ENCODE measurements at places on chromosomes 16 and 17.

GRCh38 chr17:82400830-82401229, 17.3 kb upstream of the HEXD start:
- peak; percentile 84 for DNase-seq

- peak; percentile 84 for DNase-seq
Observed at GRCh38 chr16:80527297-80527696, 13.5 kb upstream of the DYNLRB2 start.

GRCh38 chr16:29756654-29757053, 10.9 kb upstream of the C16orf54 start:
- no peak for DNase-seq

DNA sequence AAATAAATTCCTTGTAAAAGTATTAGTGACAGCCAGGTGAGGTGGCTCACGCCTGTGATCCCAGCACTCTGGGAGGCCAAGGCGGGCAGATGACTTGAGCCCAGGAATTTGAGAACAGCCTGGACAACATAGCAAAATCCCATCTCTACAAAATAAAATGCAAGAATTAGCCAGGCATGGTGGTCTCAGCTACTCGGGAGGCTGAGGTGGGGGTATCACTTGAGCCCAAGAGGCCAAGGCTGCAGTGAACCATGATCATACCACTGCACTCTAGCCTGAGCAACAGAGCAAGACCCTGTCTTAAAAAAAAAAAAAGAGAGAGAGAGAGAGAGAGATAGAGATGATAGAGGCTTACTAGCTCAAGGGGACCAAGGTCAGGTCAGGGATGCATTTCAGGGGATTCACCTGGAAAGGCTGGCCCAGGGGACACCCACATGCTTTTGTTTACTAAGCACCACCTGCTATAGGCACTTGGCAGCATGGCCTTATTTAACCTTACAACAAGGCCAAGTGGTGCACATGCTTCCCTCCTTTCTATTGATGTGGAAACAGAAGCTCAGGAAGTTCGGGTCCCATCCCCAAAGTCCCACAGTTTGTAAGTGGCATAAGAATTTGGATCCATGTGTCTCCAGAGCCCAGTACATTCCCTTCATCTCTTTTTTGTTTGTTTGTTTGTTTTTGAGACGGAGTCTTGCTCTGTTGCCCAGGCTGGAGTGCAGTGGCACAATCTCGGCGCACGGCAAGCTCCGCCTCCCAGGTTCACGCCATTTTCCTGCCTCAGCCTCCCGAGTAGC, 12.4 kb upstream of the SRCIN1 start:
- no peak for DNase-seq

DNA sequence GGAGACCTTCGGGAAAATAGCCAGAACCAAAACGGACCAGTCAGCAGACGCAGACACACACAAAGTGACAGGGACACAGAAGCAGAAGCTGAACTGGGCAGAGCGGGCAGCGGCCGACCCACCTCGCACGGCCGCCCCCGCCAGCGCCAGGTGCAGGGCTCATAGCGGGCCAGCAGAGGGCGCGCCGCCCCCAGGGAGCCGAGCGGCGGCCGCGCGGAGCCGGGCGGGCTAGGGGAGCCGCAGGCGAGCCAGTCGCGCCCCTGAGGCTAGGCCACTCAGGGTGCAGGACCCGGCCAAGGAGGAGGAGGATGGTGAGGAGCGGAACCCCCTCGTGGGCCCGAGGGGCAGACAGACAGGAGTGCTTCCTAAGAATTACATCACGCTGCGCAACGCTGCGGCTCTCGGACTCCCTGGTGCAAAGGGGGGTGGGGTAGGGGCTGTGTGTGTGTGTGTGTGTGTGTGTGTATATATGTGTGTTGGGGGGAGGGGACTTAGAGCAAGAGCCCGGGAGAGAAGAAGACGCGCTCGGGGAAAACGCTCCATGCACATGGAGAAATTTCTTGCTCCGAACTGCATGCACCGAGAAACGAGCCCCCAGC, 913 bp upstream of the NOG start:
- peak; percentile 59 for DNase-seq

- no peak for DNase-seq
Observed at GRCh38 chr16:28917095-28917494, 7.9 kb downstream of the RABEP2 start.

- DNase-seq: peak; percentile 66
Observed at GRCh38 chr17:57995076-57995956, 7.3 kb upstream of the VEZF1 start.

DNA sequence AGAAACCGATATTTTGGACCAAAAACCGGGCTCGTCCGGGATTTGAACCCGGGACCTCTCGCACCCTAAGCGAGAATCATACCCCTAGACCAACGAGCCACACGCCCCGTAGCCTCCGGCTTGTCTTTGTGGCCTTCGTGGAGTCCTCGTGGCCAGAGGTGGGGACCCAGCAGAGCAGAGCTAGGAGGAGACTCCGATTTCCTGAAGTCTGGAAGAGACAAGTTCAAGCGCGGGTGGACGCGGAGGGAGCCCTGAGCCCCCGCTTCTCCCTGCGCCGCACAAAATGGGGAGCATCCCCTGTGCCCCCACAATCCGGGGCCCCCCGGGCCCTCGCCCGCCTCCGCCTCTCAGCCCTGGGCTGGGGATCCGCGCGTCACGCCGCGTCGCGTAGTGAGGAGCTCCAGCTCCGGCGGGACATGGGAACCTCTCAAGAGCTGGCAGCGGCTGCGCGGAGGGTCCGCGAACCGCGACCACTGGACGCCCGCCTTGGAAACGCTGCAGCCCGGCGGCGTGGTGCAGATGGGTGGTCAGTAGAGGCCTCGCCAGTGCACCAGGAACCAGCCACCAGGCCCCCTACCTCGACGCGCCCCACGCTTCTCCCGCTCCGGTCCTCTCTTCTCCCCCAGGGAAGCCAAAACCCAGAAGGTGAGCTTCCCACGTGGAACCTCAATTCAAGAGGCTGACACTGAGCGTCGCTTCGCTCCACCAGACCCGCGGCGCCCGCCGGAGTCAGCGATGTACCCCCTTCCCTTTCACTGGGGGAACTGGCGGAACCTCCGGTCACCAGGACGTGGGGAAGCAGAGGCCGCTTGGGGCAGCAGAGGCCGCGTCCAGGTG, 5.2 kb upstream of the OR1F1 start:
- DNase-seq: peak; percentile 68

DNA sequence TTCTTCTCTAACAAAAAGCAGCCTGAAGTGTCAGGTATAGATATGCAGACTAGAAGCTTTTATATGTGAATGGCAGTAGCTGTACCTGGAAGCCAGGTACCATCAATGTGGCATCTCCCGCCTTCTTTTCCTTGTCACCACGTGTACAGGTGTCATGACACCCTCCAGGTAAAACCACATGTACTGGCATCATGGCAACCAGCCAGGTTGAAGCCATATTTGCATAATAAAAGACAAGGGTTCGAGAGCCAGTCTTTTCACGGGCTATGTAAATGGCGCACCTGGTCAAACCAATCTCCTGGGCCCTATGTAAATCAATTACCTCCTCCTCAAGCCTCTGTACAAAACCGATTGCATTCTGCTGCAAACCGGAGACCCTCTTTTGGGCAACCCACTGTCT, 541.3 kb downstream of the CDH11 start:
- no peak for DNase-seq

DNA sequence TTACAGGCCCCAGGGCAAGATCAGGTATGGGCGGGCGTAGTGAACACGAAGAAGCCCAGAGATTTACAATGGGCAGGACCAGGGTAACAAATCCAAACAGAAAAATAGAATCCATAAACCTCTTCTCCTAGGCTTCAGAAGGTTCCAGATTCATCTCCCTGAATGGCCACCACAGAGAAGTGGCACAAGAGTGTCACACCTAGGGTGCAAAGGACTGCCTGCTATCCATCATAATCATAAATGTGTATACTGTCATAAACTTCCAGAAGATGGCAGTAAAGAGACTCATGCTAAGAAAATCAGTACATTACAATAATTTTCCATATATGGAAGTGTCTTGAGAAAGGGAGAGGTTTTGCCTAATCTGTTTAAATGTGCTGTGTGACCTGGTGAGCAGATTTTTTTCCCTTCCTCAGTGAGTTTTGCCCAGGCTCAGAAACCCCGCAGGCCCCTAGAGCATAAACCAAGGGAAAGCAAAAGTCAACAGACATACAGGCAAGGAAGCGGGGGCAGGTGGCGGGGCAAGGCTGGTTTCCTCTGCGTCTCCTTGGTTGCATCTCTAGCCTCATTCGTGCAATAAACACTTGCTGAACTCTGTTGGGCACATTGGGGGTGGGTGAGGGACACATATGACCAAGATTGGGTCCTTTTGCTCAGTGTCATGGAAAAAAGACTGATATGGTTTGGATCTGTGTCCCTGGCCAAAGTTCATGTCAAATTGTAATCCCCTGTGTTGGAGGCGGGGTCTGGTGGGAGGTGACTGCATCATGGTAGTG, 92.0 kb upstream of the CDH5 start:
- DNase-seq: peak; percentile 33

GRCh38 chr16:21284414-21284813, 6.3 kb upstream of the CRYM start:
- DNase-seq: no peak

DNA sequence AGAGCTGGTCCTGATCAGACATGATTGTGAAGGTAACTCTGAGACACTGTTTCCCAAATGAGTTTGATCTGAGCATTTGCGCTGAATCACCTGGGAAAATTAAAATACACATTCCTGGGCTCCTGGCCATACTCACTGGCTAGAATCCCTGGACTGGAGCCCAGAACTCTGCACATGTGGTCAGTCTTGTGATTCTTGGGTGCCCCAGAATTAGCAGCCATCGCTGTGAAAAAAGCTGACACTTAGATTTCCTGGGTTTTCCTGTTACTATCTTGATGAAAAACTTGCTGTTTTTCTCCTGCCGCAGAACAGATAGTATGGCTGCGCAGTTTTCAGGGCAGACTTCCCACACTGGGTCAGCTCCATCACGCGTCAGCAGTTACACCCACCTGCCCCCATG, 24.6 kb downstream of the NECAB2 start:
- no peak for DNase-seq

- no peak for DNase-seq
Observed at GRCh38 chr17:79769570-79770506, 8.1 kb upstream of the CBX2 start.

- no peak for DNase-seq
Observed at GRCh38 chr16:50278251-50278650, 11.9 kb downstream of the ADCY7 start.

Data from activated CD8-positive, alpha-beta memory T cell treated with anti-CD3 and anti-CD28 coated beads, Interleukin-2, amount 10 ng/mL, durations not matched to agents 7 days and 5 days (primary cell).